Psoas muscle (tissue), 8 donors: ENCODE measurements at places on chromosomes 4 and X. TPM values are rescaled to one million over a fixed set of nuclear protein-coding genes. Genes with fewer than 3 reads are reported as not detected.

NKX6-1 gene
- polyA plus RNA-seq: not detected

GPC3 gene
- polyA plus RNA-seq: 0.80 TPM

BMP3 gene
- 0.03 TPM for polyA plus RNA-seq

STPG2 gene
- not detected for polyA plus RNA-seq

MSX1 gene
- polyA plus RNA-seq: 1.1 TPM

ARR3 gene
- not detected for polyA plus RNA-seq

VCX3A gene
- polyA plus RNA-seq: not detected

SYTL4 gene
- 1.3 TPM for polyA plus RNA-seq

SUPT20HL1 gene
- polyA plus RNA-seq: not detected

PABPC1L2B gene
- not detected for polyA plus RNA-seq

RS1 gene
- polyA plus RNA-seq: not detected

ZNF711 gene
- 0.39 TPM for polyA plus RNA-seq

NKX3-2 gene
- not detected for polyA plus RNA-seq

BEX3 gene
- 6.2 TPM for polyA plus RNA-seq

BTC gene
- polyA plus RNA-seq: 0.18 TPM

NXF3 gene
- not detected for polyA plus RNA-seq

POF1B gene
- 0.04 TPM for polyA plus RNA-seq

PFKFB1 gene
- polyA plus RNA-seq: 7.5 TPM

MAPK10 gene
- 0.22 TPM for polyA plus RNA-seq

STARD8 gene
- polyA plus RNA-seq: 5.0 TPM

KLB gene
- 0.07 TPM for polyA plus RNA-seq

ADAM29 gene
- polyA plus RNA-seq: not detected

PDE6B gene
- 0.48 TPM for polyA plus RNA-seq

EXOSC9 gene
- polyA plus RNA-seq: 25.3 TPM

NRK gene
- 0.05 TPM for polyA plus RNA-seq

PCDH10 gene
- 0.01 TPM for polyA plus RNA-seq

USP46 gene
- 3.0 TPM for polyA plus RNA-seq

MAGEA8 gene
- polyA plus RNA-seq: not detected

DUX4 gene
- polyA plus RNA-seq: not detected

MAGEC3 gene
- not detected for polyA plus RNA-seq

ADD1 gene
- polyA plus RNA-seq: 224 TPM

RBM47 gene
- polyA plus RNA-seq: 0.17 TPM
